ENCODE measurements at places on chromosomes 5 and 9.

DNA sequence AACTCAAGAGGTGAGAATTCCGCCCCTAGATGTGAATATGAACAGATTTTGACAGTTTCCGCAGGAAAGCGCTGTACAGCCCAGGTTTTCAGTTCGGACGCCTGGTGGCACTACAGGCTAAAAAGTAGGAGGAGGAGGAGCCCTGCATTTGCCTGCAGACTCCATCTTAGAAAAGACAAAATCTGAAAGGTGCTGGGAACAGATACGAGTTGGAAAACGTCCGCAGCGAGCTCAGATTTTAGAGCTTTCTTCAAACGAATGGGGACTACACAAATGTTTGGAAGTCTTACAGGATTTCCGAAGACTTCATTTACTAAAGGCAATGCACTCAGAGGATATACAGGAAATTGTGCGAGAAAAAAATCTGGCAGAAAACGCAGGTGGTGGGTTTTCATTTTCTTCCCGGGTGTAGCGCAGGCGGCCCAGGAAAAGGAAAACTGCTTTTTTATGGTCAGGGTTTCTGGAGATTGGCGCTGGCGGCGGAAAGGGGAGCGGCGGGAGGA, 9.9 kb upstream of the PCDHB2 start:
- peak; percentile 76 for DNase-seq

- DNase-seq: no peak
These were observed 31.5 kb upstream of the FAM170A start for GRCh38 chr5:119597728-119598298.

GRCh38 chr9:18795947-18796671, 236.9 kb downstream of the SAXO1 start:
- no peak for DNase-seq

DNA sequence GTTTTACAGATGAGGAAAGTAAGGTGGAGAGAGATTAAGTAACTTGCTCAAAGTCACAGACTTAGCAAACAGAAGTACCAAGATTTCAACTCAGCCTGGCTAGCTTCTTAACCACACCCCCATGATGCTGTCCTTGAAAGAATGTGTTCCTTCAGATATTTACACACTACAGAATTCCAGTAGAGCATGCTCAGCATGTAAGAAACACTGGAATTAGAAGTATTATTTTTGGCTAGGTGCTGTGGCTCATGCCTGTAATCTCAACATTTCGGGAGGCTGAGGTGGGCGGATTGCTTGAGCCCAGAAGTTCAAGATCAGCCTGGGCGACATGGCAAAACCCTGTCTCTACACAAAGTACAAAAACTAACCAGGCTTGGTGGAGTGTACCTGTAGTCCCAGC, 142.4 kb downstream of the EDIL3 start:
- DNase-seq: peak; percentile 21

- no peak for DNase-seq
These were observed 18.1 kb downstream of the PDLIM4 start for GRCh38 chr5:132275367-132276220.

- DNase-seq: no peak
These were observed 54.2 kb downstream of the ARHGAP26 start for GRCh38 chr5:142824391-142824790.

DNA sequence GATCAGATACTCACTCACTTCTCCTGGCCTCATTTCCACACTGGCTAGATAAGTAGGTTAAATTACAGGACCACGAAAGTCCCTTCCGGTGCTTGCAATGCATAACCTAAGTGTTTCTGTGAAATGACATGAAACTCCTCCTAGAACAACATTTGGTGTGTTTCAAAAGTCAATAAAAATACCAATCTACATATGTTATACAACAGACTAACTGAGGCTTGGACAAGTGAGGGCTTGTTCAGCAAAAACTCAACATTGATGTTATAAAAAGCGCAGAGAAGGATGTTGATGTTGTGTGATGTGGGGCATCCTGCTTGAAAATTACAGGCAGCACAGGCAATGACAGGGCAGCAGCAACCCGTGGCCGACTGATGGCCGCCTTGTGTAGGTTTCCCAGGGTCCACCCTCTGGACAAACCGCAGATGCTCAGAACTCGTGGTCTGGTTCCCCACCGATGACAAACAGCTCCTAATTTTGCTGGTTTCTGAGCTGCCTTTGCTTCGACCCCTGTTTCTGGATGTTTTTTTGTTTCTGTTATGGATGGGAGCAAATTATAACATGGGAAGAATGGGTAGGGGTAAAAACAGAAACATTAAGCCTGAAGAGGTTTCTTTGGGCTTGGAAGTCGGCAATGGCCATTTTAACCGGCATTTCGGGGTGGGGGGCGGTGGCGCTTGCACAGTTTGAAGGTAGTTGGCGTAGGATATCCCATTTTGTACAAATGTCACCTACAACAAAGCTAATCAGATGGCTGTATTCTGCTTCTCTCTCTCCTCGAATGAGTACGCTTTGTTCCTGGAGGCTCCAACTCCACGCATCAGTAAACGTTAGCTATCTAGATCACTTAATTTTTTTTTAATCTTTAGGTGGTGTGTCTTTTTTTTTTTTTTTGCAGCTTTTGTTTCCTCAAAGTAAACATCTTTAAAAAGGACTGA, 116.1 kb downstream of the PDZD2 start:
- no peak for DNase-seq

- no peak for DNase-seq
These were observed 15.6 kb downstream of the UNC5A start for GRCh38 chr5:176825957-176826356.

DNA sequence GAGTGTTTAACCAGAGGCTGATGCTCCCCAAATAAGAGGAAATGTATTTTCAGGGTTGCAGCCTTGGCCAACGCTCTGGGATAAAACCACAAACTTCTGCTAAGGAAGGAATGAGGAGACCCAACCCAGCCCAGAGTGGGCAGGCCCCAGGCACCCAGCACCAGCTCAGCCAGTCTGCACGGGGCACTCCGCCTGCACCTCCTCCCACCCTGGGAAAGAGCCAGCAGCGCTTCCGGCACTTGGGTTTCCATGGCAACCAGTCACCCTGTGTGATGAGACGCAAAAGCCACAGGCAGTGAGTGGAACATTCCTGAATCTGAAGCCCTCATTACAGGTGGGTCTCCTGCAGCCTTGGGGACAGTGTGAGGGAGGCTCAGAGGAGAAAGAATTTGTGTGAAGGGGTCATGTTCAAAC, 85.2 kb upstream of the ZBTB43 start:
- DNase-seq: peak; percentile 34

DNA sequence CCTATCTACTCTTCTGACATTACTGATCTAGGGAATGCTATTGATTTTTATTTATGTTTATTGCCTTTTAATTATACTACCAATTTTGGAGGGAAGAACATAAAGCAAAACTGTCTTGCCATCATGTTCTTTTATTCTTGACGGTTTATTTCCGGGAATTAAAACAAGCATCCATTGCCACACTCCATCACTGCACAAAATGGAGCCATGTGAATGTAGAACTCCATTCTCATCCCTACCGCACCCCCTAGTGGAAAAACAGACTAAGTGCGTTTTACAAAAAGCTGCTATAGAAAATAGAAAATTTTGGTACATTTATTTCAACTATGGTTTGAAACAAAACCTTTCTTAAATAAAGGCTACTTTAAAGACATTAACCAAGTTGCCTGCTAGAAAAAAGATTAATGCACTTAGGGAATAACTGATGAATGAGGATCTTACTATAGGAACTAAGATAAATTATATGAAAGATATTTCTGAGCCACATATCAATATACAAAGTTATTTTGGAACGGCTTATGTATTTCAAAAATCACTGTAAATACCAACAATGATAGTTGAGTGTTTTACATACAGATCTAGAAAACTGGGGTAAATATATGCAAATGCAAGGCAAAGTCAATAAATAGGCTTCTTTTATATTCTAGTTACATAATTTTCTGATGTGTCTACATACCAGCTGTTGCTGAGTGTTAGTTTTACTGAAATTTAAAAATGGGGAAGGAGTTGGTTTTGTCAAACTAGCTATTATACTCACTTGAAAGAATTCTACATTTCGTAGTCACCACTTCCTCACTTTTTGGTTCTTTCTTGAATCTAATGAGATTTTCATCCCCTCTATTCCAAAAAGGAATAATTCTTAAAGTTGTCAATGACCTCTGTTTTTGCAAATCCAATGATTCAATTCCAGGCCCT, 26.5 kb downstream of the OXCT1 start:
- peak; percentile 35 for DNase-seq

- DNase-seq: no peak
These were observed 103.5 kb upstream of the C5orf63 start for GRCh38 chr5:127176769-127177168.

- DNase-seq: no peak
These were observed 16.8 kb upstream of the GNE start for GRCh38 chr9:36275060-36275459.

DNA sequence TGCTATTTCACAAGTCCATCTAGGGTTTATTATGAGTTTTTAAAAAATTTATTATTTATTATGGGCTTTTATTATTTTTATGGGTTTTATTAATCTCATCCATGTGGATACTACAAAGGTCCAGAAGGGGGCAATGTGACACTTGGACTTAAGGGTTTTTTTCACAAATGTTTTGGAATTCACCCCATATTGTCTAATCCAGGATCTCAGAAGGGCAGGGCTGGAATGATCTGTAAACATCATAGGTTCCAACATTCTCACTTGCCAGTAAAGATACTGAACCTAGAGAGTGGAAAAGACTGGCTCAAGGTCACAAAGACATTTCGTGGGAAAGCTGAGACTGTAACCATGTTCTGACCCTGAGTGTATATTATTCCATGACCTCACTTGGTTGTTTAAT, 35.6 kb downstream of the NIM1K start:
- DNase-seq: peak; percentile 70

GRCh38 chr5:65674749-65675148, 47.2 kb downstream of the SGTB start:
- no peak for DNase-seq

DNA sequence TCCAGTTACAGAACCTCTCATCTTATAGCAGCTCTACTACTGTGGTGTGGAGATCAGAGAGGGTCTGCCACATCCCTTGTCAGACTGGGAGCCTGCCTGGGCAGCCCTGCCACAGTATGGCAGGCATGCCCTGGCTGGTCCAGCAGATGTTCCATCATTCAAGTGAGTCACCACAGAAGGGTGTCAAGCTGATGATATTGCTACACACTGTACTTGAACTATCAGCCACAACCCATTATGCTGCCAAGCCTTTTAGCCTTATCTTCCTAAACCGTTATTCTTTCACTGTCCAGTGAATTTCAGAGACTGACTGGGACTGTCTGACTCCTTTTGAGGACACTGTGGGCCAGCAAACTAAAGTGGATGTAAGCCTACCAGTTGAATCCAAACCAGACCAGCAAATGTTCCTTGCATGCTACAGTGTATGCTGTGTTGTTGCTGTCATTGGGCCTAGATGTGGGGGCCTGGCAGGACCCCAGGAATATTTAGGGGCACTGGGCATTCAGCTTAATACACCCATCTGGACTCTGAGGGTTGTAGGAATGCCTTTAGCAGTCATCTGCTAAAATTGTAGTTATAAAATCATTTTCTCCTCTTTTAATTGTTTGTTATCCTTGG, 202.6 kb downstream of the NR3C1 start:
- peak; percentile 65 for DNase-seq

DNA sequence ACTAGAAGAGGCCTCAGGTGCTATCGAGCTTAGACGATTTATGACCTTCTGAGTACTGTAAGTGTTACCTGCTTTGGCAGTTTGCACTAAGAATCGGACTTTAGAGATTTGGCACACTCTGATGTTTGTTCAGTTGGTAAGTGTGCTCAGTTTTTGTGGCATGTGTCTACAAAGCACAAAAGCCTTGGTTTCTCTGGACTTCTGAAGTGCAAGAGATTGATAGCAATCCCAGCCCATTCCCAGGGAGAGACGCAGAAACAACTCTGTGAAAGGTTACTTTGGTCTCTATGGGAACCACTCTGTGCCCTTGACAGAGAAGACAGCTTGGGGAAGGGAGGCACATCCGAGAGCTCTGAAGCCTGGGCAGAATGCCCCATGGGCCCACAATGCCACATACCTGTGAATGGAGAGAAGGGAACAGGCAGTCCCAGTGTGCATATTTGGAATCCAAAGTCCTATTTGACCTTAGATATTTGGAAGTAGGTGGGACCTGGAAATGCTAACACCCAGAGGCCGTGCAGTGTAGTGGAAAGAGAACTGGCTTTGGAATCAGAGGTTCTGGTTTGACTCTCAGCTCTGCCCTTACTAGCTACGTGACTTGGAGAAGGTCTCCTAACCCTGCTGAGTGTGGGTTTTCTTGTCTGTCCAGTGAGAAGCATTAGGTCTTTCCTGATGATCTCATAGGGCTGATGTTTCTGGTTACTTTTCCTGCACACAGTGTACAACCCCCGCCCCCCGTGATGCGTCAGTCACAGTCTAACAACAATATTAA, 194.3 kb upstream of the VLDLR start:
- DNase-seq: no peak

DNA sequence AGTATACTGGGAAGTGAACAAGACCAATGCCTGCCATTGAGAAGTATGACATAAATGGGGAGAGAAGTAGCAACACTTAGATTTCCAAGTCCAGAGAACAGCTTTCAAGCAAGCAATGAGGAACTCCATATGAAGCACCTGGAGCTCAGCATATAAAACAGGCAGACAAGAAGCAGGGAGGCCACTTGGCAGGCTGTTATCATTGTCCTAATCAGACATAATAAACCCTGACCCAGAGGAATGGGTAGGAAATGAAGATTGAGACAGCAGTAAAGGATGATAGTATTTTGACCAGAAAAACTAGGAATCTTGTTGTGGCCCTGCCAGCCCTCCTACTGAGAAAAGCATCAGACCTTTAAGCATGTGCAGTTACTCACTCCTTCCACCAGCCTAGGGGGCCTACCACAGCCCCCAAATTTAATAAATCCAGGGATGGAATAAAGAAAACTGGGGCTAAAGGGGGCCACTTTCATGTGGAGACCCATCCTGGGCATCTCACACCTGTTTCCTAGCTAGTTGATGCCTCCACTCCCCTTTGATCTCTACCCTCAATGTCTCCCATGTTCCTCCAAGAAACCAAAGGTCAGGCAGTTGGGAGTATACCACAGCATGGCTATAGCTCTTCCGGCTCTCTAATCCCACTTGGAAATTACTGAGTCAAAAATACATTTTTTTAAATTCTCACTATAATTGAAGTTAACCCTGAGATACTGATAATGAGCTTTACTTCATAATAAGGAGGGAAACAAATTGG, 135.1 kb downstream of the SIL1 start:
- no peak for DNase-seq

GRCh38 chr5:58273711-58274110, 186.2 kb downstream of the PLK2 start:
- DNase-seq: no peak

DNA sequence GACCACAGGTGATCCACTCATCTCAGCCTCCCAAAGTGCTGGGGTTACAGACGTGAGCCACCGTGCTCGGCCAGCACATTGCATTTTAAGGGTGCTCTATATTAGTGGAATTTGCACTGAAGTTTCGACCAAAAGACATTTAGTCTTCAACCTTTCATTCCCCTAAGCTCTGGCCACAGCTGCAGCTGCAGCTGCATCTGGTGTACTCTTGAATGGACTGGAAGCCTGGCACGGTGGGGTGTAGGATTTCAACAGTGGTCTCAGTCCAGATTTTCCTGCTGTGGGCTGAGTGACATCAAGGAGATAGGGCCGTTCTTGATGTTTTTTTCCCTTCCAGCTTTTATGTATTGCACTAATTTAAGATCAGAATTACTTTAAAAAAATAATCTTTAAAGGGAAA, 255.2 kb downstream of the PDZD2 start:
- DNase-seq: no peak
